ENCODE measurements at places on chromosomes 12 and 14. TPM values are rescaled to one million over a fixed set of nuclear protein-coding genes. Genes with fewer than 3 reads are reported as not detected.

Gene SLC35F4
- total RNA-seq: 0.14 TPM

Gene SCFD1
- 97.6 TPM for total RNA-seq

Gene PAPLN
- 2.0 TPM for total RNA-seq

Gene SLCO1A2
- total RNA-seq: 14.7 TPM

Gene BCL2L14
- 1.1 TPM for total RNA-seq

Gene RERG
- total RNA-seq: 2.2 TPM

Gene OVCH1
- 0.65 TPM for total RNA-seq

Gene ZNF839
- 16.5 TPM for total RNA-seq

Gene BBOF1
- total RNA-seq: 4.5 TPM

Gene NINJ2
- total RNA-seq: 3.0 TPM

Gene ALDH6A1
- 55.4 TPM for total RNA-seq

Gene CDK4
- total RNA-seq: 208 TPM

Gene DEPDC4
- total RNA-seq: 4.3 TPM

Gene PGF
- 3.5 TPM for total RNA-seq

Gene ARHGDIB
- 0.79 TPM for total RNA-seq

Gene KLHDC1
- 2.8 TPM for total RNA-seq

Gene IL31
- not detected for total RNA-seq

Gene EGLN3
- 9.5 TPM for total RNA-seq

Gene AKAP5
- total RNA-seq: 1.1 TPM

Gene FOXA1
- 196 TPM for total RNA-seq

Gene PLEKHD1
- total RNA-seq: 2.0 TPM

Gene TSPAN8
- 0.33 TPM for total RNA-seq

Gene PZP
- total RNA-seq: 0.24 TPM

Gene NKX2-8
- not detected for total RNA-seq

Gene C14orf132
- 58.3 TPM for total RNA-seq

Gene DCAF5
- total RNA-seq: 92.5 TPM

Gene AICDA
- not detected for total RNA-seq

Gene PDE3A
- total RNA-seq: 121 TPM

Gene WNK1
- 244 TPM for total RNA-seq

Gene FICD
- 3.6 TPM for total RNA-seq

Gene CMKLR1
- total RNA-seq: not detected

Gene C12orf56
- 0.84 TPM for total RNA-seq

Gene ACSS3
- 15.9 TPM for total RNA-seq

Gene APOF
- total RNA-seq: not detected

Gene CCER1
- total RNA-seq: not detected

Gene SIX4
- total RNA-seq: 21.7 TPM

Gene ALDH1L2
- 1.5 TPM for total RNA-seq

Gene IL22
- not detected for total RNA-seq

Gene BRMS1L
- 11.6 TPM for total RNA-seq

Gene TMEM132C
- total RNA-seq: 0.31 TPM

Gene ARHGEF25
- 18.4 TPM for total RNA-seq

Gene DGLUCY
- total RNA-seq: 73.4 TPM

Gene TSPAN11
- 17.5 TPM for total RNA-seq

Gene TCL1B
- total RNA-seq: not detected

Gene CCDC88C
- total RNA-seq: 85.5 TPM

Gene COL2A1
- 446 TPM for total RNA-seq

Gene DAD1
- 149 TPM for total RNA-seq

Gene HOXC6
- total RNA-seq: 0.27 TPM

Gene ZNF891
- total RNA-seq: 6.8 TPM

Gene C12orf42
- total RNA-seq: 0.29 TPM

Gene SLC8A3
- 0.43 TPM for total RNA-seq

Gene PCBP2
- total RNA-seq: 1,366 TPM

Gene ADAMTS20
- total RNA-seq: 0.33 TPM

Gene CGRRF1
- 19.3 TPM for total RNA-seq

Gene PLA2G1B
- not detected for total RNA-seq

Gene NUMB
- 88.8 TPM for total RNA-seq

Gene KRT82
- total RNA-seq: not detected
